ENCODE measurements at places on chromosomes 2 and 18. TPM values are rescaled to one million over a fixed set of nuclear protein-coding genes. Genes with fewer than 3 reads are reported as not detected.

The ABHD1 gene
- 0.31 TPM for total RNA-seq

The VWA3B gene
- 1.3 TPM for total RNA-seq

The TMEM178A gene
- 32.2 TPM for total RNA-seq

The MC4R gene
- 1.3 TPM for total RNA-seq

The UGT1A1 gene
- total RNA-seq = not detected

The ERICH2 gene
- total RNA-seq = not detected

The ANKRD29 gene
- total RNA-seq = 5.3 TPM

The CTAGE1 gene
- not detected for total RNA-seq

The CNPPD1 gene
- 27.5 TPM for total RNA-seq

The MOGAT1 gene
- total RNA-seq = not detected

The MAP3K19 gene
- total RNA-seq = 1.6 TPM

The C2orf15 gene
- total RNA-seq = 1.6 TPM

The PAX3 gene
- not detected for total RNA-seq

The TCF23 gene
- not detected for total RNA-seq

The RGPD3 gene
- total RNA-seq = 1.3 TPM

The KLHL41 gene
- total RNA-seq = 2.8 TPM

The CMPK2 gene
- 8.1 TPM for total RNA-seq

The RBKS gene
- total RNA-seq = 2.5 TPM

The MC2R gene
- not detected for total RNA-seq

The PSMA8 gene
- total RNA-seq = not detected

The MAPRE3 gene
- total RNA-seq = 35.7 TPM

The MEP1B gene
- total RNA-seq = not detected

The ERBB4 gene
- total RNA-seq = 151 TPM

The LMAN1 gene
- 54.5 TPM for total RNA-seq

The PROM2 gene
- 9.4 TPM for total RNA-seq

The MSTN gene
- total RNA-seq = 1.3 TPM

The BABAM2 gene
- total RNA-seq = 26.3 TPM

The HOXD8 gene
- total RNA-seq = not detected

The TLX2 gene
- total RNA-seq = not detected

The LRRC30 gene
- total RNA-seq = not detected

The CNDP1 gene
- total RNA-seq = 1.9 TPM

The ACKR3 gene
- total RNA-seq = 12.5 TPM

The SERPINB12 gene
- total RNA-seq = not detected

The KHK gene
- total RNA-seq = 6.9 TPM

The SNTG2 gene
- total RNA-seq = 8.5 TPM

The SANBR gene
- total RNA-seq = 98.6 TPM

The CTLA4 gene
- total RNA-seq = not detected

The SLC30A3 gene
- total RNA-seq = 0.31 TPM

The IL1F10 gene
- total RNA-seq = not detected

The HAAO gene
- total RNA-seq = 1.3 TPM

The HSPD1 gene
- total RNA-seq = 208 TPM

The DYNAP gene
- total RNA-seq = not detected

All from parietal lobe (tissue), 2 donors.